ENCODE measurements at places on chromosomes 16 and 17.

DNA sequence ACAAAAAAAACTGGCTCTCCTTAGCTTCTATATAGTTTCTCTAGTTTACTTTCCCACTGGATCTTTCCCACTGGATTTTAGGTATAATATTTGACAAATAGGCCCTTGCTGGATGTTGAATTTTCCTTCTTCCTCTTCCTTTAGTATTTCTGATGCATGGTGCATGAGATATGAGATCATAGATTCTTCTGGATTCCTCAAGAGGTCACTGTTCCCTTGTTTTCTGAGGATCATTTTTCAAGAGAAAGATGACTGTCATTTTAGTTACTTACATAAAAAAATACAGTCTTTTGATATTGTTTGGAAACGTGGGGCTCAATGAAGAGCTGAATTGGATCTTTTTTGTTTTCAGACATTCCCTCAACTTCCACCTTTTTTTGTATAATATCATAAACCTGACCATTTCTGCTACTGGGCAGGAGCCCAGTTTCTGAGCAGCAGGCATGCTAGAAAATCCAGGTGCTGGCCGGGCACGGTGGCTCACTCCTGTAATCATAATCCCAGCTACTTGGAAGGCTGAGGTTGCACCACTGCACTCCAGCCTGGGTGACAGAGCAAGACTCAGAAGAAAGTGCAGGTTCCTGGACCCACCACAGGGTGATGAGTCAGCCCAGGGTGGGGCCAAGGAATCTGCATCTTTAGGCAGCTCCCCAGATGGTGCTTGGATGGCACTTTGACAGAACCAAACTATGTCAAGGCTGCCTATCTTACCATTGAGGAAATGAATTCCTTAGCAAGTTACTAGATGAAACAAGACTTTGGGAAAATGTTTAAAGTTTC lies 70.3 kb downstream of the SDR42E1 start:
- no peak for DNase-seq

DNA sequence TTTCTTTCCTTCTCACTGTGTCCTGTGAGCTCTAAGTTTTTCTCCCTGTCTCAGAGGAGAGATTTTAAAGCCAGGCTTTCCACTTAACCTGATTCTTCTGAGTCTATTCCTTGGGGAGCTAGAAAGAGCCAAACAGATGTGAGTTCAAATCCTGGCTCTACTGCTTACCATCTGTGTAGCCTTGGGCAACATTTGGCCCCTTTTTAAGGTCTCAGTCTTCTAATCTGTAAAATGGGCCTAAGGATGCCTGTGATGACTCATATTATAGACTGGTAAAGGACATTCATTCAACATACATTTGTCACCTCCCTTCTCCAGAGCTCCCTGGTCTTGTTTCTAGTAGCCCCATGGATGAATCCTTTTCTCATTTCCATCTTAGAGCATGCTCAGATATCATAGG lies 304.0 kb downstream of the SHISA9 start:
- DNase-seq = no peak

- no peak for DNase-seq
Measured at GRCh38 chr16:75943705-75944514, 217.6 kb upstream of the CPHXL start.

DNA sequence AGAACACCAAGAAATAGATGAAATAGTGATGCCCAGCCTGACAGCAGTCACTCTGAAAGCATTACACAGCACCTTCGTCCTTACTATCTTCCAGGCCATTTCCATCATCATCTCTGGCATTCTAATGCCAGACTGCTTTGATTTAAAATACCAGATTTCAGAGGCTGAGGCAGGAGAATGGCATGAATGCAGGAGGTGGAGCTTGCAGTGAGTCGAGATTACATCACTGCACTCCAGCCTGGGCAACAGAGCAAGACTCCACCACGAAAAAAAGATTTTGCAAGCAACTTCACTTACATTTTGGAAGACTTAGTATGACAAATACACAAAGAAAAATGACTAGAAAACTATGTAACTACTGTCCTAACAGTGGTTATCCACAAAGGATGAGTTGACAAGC lies 244.0 kb downstream of the CPPED1 start:
- no peak for DNase-seq

DNA sequence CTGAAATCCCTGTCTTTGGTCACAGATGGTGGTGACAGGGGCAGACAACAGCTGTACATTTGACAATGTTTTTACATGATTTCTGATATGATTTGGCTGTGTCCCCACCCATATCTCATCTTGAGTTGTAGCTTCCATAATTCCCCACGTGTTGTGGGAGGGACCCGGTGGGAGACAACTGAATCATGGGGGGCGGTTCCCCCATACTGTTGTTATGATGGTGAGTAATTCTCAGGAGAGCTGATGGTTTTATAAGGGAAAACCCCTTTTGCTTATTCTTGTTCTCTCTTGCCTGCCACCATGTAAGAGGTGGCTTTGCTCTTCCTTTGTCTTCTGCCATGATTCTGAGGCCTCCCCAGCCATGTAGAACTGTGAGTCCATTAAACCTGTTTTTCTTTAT lies 353.9 kb downstream of the CPPED1 start:
- no peak for DNase-seq

DNA sequence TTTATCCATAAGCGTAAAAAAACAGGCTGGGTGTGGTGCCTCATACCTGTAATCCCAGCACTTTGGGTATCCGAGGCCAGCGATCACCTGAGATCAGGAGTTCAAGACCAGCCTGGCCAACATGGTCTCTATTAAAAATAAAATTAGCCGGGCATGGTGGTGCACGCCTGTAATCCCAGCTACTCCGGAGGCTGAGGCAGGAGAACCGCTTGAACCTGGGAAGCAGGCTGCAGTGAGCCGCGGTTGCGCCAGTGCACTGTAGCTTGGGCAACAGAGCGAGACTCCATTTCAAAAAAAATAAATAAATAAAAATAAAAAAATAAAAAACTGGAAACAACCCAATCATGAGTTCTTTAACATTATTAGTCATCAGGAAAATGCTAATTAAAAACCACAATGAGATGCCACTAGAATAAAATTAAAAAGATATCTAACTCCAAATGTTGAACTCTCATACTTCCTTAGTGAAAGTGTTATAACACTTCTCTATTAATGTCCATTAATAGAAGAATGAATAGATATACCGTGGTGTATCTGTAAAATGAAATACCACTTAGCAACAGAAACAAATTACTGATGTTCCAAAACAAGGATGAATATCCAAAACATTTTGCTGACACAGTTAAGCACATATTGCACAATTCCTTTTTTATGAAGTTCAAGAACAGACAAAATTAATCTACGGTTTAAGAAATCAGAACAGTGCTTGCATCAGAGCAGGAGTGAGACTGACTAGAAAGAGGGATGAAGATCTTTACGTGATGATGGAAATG lies 13.1 kb downstream of the MPHOSPH6 start:
- DNase-seq = no peak

- DNase-seq = no peak
Measured at GRCh38 chr16:8955828-8956227, 7.9 kb downstream of the USP7 start.

GRCh38 chr16:28826141-28826540 lies 3.3 kb downstream of the ATXN2L start:
- DNase-seq = no peak

GRCh38 chr16:53457670-53458069 lies 23.4 kb downstream of the RBL2 start:
- DNase-seq = peak; percentile 57

DNA sequence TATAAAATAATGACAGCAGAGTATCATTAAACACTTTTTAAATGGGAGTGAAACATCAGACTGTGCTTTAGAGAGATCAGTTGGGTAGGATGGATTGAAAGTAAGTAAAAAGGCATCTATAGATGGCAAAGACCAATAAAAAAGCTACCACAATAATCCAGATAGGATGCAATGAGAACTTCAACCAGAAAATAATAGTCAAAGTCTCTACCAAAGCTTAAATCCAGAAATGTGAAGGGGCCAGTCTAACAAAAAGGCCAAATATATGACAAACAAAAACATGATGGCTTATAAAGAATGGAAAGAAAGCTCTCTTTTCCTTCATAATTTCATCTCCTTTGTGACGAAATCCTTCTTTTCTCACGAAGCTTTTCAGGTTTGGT lies 12.3 kb downstream of the KANSL1 start:
- DNase-seq = no peak

Measured in activated CD8-positive, alpha-beta memory T cell treated with anti-CD3 and anti-CD28 coated beads, Interleukin-2, amount 50 U/mL, for 4 hours (primary cell).